Activated naive CD4-positive, alpha-beta T cell treated with anti-CD3 and anti-CD28 coated beads for 36 hours (primary cell): ENCODE measurements at places on chromosomes 3 and 15. TPM values are rescaled to one million over a fixed set of nuclear protein-coding genes. Genes with fewer than 3 reads are reported as not detected.

DNA sequence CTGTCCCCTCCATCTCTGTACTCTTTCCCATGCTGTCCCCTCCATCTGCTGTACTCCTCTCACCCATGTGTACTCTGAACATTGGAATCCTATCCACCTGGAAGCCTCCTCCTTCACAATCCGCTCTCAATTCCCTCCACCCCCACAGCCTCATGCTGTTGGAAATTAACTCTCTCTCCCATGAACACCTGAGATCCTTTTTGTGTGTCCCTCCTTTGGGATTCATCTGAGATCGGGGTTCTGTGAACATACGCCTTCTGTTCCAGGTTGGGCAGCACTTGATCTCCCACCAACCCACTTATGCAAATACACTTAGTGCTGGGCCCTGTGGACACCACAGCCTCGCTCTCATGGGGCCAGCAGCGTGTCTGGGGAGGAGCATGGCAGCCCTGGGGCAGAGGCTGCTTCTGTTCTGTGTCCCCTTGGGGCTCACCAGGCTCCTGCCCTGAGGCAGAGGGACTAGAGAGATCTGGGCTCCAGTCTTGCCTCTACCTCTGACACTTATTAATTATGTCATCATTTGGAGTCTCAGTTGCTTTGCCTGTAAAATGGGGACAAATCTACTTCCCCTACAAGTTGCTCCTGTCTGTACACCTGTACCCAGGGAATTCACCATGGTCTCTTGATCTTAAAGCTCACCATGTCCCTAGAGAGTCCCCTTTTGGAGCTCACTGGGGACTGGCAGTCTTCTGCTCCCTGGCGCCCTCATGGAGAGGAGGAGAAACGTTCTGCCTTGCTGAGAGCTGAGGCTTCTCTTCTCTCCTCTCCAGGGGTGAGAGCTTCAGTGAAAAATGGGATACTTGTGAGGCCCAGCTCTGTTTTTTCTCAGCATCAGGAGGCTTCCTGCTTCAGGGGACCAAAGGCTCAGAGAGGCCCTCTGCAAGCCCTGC, 42.7 kb downstream of the ITGA11 start:
- no peak overlapping the region for H3K27ac ChIP-seq
- H3K27me3 ChIP-seq, result peaks cover 17% of the 10 kb centered on the region
- no peaks in the 10 kb centered on the region for H3K36me3 ChIP-seq
- DNase-seq, result no peak

GRCh38 chr3:25469558-25469957, 41.5 kb downstream of the RARB start:
- H3K36me3 ChIP-seq, result no peaks in the 10 kb centered on the region
- peaks cover 3% of the 10 kb centered on the region for H3K4me1 ChIP-seq
- DNase-seq, result no peak
- H3K27me3 ChIP-seq, result peaks cover 4% of the 10 kb centered on the region
- H3K4me3 ChIP-seq, result no peak overlapping the region

- H3K27me3 ChIP-seq, result no peaks in the 10 kb centered on the region
- DNase-seq, result no peak
- H3K27ac ChIP-seq, result no peak overlapping the region
- H3K4me3 ChIP-seq, result no peak overlapping the region
Measured at GRCh38 chr3:146537603-146538002, 6.8 kb downstream of the PLSCR1 start.

DNA sequence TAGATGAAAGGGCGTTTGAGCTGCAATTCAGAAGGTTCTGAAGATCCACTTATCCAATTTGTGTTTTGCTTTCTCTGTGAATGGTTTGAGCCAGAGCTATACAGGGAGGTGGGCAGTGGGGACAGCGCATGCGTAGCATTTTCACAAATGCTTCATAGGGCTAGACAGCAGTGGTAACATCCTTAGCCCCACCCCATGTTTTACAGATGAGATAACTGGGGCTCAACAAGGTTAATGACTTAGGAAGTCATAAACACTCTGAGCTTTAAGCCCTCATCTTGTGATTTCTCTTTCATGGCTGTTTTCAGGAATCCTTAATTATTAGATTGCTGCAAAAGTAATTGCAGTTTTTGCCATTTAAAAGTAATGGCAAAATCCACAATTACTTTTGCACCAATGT, 408.7 kb downstream of the IL5RA start:
- no peak for DNase-seq
- H3K4me3 ChIP-seq, result no peak overlapping the region
- H3K27me3 ChIP-seq, result peaks cover 4% of the 10 kb centered on the region
- no peak overlapping the region for H3K27ac ChIP-seq
- H3K4me1 ChIP-seq, result no peaks in the 10 kb centered on the region

DNA sequence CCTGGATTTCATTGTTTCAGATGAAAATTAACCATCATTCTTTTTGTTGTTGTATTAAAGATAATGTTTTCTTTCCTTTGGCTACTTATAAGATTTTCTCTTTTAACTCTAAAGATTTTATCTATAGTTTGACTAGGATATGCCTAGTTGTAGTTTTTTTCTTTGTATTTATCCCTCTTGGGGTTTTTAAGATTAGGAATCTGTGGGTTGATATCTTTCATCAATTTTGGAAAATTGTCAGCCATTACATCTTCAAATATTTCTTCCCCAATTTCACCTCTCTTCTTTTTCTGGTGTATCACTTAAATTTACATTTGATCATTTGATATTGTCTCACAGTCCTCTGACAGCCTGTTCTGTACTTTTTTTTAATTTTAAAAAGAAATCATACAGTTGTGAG, 32.5 kb upstream of the LIMD1 start:
- peaks cover 4% of the 10 kb centered on the region for H3K4me1 ChIP-seq
- no peak overlapping the region for H3K27ac ChIP-seq
- no peaks in the 10 kb centered on the region for H3K36me3 ChIP-seq
- H3K4me3 ChIP-seq, result no peak overlapping the region

- DNase-seq, result no peak
- H3K4me3 ChIP-seq, result no peak overlapping the region
- no peak overlapping the region for H3K27ac ChIP-seq
- peaks cover 16% of the 10 kb centered on the region for H3K27me3 ChIP-seq
- H3K4me1 ChIP-seq, result no peaks in the 10 kb centered on the region
Measured at GRCh38 chr15:88738796-88739195, 64.4 kb upstream of the ACAN start.

GRCh38 chr3:22269831-22270230, 518.8 kb upstream of the ZNF385D start:
- no peaks in the 10 kb centered on the region for H3K4me1 ChIP-seq
- H3K27ac ChIP-seq, result no peak overlapping the region
- no peaks in the 10 kb centered on the region for H3K36me3 ChIP-seq
- DNase-seq, result no peak
- H3K4me3 ChIP-seq, result no peak overlapping the region

- H3K36me3 ChIP-seq, result no peaks in the 10 kb centered on the region
- no peaks in the 10 kb centered on the region for H3K27me3 ChIP-seq
- no peak overlapping the region for H3K4me3 ChIP-seq
- no peak for DNase-seq
Measured at GRCh38 chr3:124826703-124827102, 60.5 kb downstream of the ITGB5 start.

DNA sequence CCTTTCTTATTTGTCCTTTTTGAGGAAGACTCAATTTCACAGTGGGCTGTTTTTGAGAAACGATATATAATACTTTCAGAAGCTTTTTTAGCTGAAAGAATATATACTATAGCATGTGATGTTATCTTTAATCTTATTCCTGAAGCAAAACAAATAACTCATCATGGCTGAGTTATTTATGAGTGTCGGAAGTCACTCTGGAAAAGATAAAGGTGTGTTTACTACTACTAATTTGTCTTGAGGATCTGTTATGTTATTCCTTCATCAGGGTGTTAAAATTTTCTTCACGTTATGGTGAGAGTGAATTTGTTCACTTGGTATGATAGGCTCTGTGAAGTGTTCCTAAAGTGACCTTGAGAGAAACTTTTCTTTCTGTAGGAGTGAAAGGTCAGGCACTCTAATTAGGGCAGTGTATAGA, 4.7 kb downstream of the TCF12 start:
- no peak overlapping the region for H3K4me3 ChIP-seq
- H3K4me1 ChIP-seq, result peaks cover 48% of the 10 kb centered on the region
- peaks cover 31% of the 10 kb centered on the region for H3K36me3 ChIP-seq
- DNase-seq, result no peak

- no peaks in the 10 kb centered on the region for H3K36me3 ChIP-seq
- no peak overlapping the region for H3K4me3 ChIP-seq
- no peaks in the 10 kb centered on the region for H3K27me3 ChIP-seq
- no peak overlapping the region for H3K27ac ChIP-seq
- H3K4me1 ChIP-seq, result no peaks in the 10 kb centered on the region
Measured at GRCh38 chr3:22122567-22122966, 371.6 kb upstream of the ZNF385D start.

- H3K4me3 ChIP-seq, result no peak overlapping the region
- no peaks in the 10 kb centered on the region for H3K4me1 ChIP-seq
- peaks cover 39% of the 10 kb centered on the region for H3K27me3 ChIP-seq
- no peaks in the 10 kb centered on the region for H3K36me3 ChIP-seq
- DNase-seq, result no peak
- H3K27ac ChIP-seq, result no peak overlapping the region
Measured at GRCh38 chr15:68430471-68431036, 1.4 kb downstream of the ITGA11 start.

- no peak overlapping the region for H3K4me3 ChIP-seq
- no peak for DNase-seq
- peaks cover 14% of the 10 kb centered on the region for H3K4me1 ChIP-seq
- H3K27me3 ChIP-seq, result no peaks in the 10 kb centered on the region
Measured at GRCh38 chr3:41426485-41426884, 227.2 kb downstream of the CTNNB1 start.

- no peak for DNase-seq
- no peaks in the 10 kb centered on the region for H3K4me1 ChIP-seq
Measured at GRCh38 chr3:49198161-49198560, 26.8 kb downstream of the KLHDC8B start.

GRCh38 chr3:138949445-138950005, 2.5 kb downstream of the FOXL2NB start:
- H3K4me3 ChIP-seq, result peak overlapping the region; percentile 64
- H3K4me1 ChIP-seq, result peaks cover 22% of the 10 kb centered on the region
- no peak for DNase-seq
- peaks cover 56% of the 10 kb centered on the region for H3K27me3 ChIP-seq

DNA sequence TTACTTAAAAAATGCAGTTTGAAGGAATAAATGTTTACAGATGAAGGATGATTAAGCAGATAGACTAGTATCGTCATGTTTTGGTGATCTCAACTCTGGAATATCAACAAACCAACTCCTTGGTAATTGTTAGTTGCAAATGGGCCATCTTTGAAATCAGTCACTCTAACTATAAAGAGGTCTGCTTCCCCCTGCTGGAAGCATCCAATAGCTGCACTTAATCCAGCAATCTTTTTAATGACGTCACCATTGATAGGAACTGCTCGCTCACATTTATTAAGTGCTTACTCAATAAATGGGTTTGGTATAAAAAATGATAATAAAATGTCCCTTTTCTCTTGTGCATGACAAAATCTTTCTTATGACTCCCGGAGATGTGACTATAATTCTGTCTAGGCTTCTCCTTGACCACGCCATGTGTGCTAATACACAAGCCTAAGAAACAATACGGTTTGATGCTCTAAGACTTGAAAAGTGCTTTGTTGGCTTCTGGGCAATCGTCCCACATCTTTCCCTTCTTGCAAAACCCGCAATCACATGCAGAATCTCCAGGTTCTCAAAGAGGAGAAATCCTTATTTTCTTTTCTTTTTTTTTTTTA, 227.6 kb upstream of the POU1F1 start:
- no peak overlapping the region for H3K4me3 ChIP-seq
- peak; percentile 22 for DNase-seq

GRCh38 chr15:72304596-72304995, 15.4 kb downstream of the CELF6 start:
- no peaks in the 10 kb centered on the region for H3K27me3 ChIP-seq
- no peak overlapping the region for H3K27ac ChIP-seq
- no peak for DNase-seq
- no peak overlapping the region for H3K4me3 ChIP-seq

GRCh38 chr3:59467476-59467875, 417.7 kb upstream of the CFAP20DC start:
- peaks cover 17% of the 10 kb centered on the region for H3K4me1 ChIP-seq
- no peak for DNase-seq

GRCh38 chr3:197567904-197568681, 12.3 kb upstream of the BDH1 start:
- H3K36me3 ChIP-seq, result peaks cover 3% of the 10 kb centered on the region
- no peaks in the 10 kb centered on the region for H3K4me1 ChIP-seq
- H3K27ac ChIP-seq, result no peak overlapping the region
- peaks cover 5% of the 10 kb centered on the region for H3K27me3 ChIP-seq

GRCh38 chr3:12743583-12743982, 15.5 kb downstream of the TMEM40 start:
- no peak overlapping the region for H3K27ac ChIP-seq
- no peak overlapping the region for H3K4me3 ChIP-seq
- no peaks in the 10 kb centered on the region for H3K36me3 ChIP-seq
- DNase-seq, result no peak

- H3K4me1 ChIP-seq, result no peaks in the 10 kb centered on the region
- H3K36me3 ChIP-seq, result no peaks in the 10 kb centered on the region
- no peak overlapping the region for H3K4me3 ChIP-seq
- no peak for DNase-seq
- peaks cover 9% of the 10 kb centered on the region for H3K27me3 ChIP-seq
Measured at GRCh38 chr15:100902436-100903167, 16.6 kb upstream of the LRRK1 start.

DNA sequence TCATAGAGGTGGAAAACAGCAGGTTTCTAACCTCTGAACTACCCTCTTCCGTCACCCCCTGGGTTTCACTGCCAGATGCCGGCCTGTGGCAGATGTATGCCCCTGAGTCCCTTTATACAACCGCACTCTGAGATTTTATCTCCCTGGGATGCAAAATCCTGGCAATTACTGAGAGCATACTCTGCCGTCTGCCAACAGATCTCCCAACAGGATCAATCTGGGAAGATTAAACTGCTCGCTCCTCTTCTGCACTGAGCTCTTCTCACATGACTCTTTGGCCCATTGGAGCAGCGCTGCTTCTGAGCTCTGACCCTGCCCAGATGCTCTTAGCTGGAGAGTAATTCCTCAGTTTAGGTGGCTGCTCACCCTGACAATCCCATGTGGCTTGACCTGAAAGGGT, 133.2 kb downstream of the LIPC start:
- no peak overlapping the region for H3K4me3 ChIP-seq
- H3K36me3 ChIP-seq, result no peaks in the 10 kb centered on the region
- H3K4me1 ChIP-seq, result peaks cover 10% of the 10 kb centered on the region
- no peaks in the 10 kb centered on the region for H3K27me3 ChIP-seq

HLTF gene
- 22.6 TPM for total RNA-seq

KLHL40 gene
- total RNA-seq, result not detected

CMC1 gene
- 28.6 TPM for total RNA-seq

PTH1R gene
- total RNA-seq, result not detected

TMEM212 gene
- not detected for total RNA-seq

SLC24A5 gene
- total RNA-seq, result not detected

IMPG2 gene
- 0.05 TPM for total RNA-seq

RFC4 gene
- 135 TPM for total RNA-seq

UTS2B gene
- total RNA-seq, result not detected

PARP15 gene
- 3.6 TPM for total RNA-seq

PARP9 gene
- 21.1 TPM for total RNA-seq
